Fibroblast of the conjunctiva (primary cell): ENCODE measurements at places on chromosomes 11 and 22.

GRCh38 chr11:70544774-70545609 is 146.7 kb downstream of the CTTN start:
- no peak for DNase-seq

DNA sequence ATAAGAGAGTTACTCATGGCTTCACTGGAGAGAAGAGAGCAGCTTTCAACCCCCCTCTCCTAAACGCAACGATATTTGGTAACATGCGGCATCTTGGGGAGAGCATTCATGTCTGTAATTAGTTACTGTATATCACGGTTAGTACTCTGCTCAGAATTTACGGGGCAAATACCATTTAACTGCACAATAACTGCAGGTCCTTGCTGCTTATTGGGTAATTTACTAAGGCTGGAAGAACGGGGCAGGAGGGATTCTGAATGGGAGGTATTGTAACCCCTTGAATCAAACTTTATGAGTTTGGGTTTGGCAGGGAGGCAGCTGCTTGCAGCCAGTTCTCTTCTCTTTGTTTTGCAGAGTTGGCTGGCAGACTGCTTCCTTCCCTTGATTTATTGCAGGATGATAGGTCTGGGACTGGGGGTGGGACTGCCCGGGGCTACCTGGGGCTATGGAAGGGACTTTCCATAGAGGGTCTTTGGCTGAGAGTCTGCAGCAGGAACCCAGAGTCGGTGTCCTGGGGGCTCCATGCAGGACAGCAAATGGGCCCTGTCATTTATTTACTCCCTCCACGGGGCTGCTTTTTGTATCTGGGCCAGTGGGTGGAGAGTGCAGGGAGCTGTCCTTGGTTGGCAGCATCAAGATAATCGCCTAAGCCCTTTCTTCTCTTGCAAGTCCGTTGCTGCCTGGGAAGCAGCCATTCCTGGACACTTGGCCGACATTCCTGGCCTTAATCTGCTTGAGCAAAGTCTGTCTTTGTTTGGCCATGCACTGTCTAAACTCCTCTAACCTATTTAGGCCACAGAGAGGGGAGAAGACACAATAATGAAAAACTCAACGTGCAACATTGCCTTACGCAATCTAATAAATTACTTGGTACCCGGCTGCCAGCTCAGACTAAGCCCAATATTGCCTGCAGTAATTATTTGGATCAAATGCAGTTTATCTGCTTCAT is 188.9 kb downstream of the ST3GAL4 start:
- no peak for DNase-seq

DNA sequence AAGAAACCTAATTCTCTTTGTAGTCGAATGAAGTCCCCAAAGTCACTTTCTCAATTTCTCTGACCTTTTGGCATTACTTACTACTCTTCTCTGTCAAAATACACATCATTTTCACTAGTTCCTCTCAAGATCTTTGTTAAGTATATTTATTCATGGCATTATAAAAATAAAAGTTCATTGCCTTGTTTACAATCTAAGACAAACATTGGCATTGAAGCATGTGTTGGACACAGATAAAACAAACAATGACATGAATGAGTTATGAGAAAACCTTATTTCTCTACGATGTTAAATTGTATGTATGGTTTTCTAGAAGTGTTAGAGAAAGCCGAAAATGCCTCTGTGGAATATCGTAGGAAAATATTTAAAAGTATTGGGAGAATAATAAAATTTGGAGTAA is 8.6 kb upstream of the OR51G1 start:
- DNase-seq = no peak

- no peak for DNase-seq
These were observed 61.9 kb downstream of the TSPAN18 start for GRCh38 chr11:44788536-44789261.

GRCh38 chr11:70371241-70371640 is 27.1 kb upstream of the CTTN start:
- DNase-seq = no peak

DNA sequence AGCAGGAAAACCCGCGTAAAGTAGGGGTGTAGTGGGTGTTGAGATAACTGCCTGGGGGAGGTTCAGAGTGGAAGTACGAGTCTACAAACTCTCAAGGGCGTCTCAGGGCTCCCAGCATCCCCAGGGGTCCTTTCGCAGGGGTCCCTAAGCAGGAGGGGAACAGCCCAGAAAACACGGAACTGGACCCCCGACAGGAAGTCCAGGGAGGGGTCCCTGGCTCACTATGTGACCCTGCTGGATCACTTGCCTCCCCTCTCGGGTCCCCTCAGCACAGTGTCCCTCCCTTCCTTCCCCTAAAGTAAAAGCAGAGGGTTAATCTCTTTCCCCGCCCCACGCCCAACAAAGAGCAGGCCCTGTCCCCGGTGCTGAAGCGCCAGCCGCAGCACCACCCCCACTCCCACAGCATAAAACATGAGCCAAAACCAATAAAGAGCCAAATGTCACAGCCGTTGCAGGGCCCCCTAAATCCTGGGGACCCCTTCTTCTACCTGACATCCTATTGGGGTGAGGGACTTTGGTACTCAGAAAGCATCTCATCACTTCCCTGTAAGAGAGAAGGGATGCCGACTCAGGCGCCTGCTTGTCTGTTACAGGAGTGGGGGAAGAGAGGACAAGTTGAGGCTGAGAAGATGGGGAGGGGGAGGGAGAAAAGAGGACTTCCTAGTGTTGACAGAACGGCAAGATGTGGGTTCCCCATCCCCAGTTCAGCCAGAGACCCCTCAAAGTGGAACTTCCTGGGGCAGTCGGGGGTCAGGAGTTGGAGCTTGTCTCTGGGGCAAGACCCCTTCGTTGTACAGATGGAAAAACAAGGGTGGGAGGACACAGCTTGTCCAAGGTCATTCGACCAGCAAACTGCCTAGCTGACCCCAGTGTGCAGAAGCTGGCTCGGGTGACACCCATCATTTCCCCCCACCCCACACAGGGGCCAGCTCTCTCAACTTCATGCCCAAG is 1.4 kb upstream of the NEFH start:
- no peak for DNase-seq

GRCh38 chr11:64220271-64220670 is 5.7 kb downstream of the TRPT1 start:
- DNase-seq = no peak

- DNase-seq = no peak
These were observed 124.4 kb upstream of the ZC3H12C start for GRCh38 chr11:109968781-109969180.

DNA sequence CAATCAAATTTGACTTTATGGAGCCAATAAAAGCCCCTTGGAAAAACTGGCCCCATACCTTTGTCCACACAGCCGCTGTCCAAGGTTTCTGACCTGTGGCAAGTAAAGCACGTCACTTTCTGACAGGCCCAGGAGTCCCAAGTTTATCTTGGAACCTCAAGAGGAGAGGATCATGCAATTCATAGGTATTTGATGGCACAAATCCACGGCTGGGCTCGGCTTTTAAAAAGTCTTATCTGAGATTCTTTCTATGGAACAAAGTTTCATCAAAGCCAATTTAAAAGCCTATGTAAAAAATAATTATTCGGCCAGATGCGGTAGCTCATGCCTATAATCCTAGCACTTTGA is 13.6 kb downstream of the TMEM138 start:
- DNase-seq = no peak

DNA sequence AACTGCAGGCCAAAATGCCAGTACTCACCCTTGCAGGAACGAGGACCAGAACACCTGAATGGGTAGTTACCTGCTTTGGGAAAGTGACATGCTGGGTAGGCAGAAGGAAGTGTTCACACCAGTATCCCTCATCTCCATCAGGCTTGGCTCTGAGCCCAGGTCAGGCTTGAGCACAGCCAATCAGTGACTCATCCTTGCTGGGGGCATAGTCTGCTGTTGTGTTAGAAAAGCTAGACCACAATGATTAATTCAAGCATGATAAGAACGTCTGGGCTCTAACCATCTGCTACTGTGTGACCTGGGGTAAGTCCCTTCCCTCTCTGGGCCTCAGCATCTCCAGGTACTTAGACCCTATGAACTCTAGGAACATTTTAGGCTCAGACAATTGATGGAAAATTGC is 450.4 kb downstream of the MIAT start:
- DNase-seq = peak; percentile 82

GRCh38 chr11:11841116-11841722 is 553 bp upstream of the USP47 start:
- DNase-seq = peak; percentile 6

DNA sequence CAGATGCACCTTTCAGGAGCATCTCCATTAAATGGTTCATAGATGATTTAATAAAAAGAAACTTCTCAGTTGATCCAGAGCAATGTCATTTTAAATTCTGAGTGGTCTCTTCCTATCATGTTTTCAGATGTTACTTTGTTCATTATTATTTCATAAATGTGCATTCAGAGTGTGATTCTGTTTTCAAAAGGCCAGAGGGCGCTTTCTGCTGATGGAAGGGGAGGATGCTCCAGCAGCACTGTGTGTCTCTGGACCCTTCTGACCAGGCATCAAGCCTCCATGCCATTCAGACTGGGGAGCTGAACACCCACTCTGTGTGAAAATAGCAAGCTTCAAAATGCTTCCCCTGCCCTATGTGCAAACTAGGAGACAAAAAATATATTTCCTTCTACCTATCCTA is 23.9 kb upstream of the CRTAM start:
- DNase-seq = no peak

GRCh38 chr11:31500560-31500959 is 8.9 kb downstream of the IMMP1L start:
- DNase-seq = peak; percentile 1

DNA sequence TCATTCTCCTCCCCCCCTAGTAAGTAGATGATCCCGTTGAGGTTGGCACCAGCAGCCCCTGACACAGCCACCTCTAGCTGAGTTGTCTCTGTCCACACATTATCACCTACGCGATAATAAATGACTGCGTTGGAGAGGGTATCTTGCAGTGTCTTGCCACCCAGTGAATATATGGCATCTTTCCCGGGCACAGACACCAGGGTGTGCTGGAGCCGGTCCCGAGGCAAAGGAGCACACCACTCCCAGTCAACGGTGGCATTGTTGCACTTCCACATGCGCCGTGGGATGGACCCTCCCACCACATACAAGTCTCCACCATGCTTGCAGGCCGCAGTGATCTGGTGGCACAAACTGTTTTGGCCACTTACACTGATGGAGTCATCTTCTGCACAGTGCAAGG is 5.4 kb downstream of the KBTBD4 start:
- DNase-seq = no peak

DNA sequence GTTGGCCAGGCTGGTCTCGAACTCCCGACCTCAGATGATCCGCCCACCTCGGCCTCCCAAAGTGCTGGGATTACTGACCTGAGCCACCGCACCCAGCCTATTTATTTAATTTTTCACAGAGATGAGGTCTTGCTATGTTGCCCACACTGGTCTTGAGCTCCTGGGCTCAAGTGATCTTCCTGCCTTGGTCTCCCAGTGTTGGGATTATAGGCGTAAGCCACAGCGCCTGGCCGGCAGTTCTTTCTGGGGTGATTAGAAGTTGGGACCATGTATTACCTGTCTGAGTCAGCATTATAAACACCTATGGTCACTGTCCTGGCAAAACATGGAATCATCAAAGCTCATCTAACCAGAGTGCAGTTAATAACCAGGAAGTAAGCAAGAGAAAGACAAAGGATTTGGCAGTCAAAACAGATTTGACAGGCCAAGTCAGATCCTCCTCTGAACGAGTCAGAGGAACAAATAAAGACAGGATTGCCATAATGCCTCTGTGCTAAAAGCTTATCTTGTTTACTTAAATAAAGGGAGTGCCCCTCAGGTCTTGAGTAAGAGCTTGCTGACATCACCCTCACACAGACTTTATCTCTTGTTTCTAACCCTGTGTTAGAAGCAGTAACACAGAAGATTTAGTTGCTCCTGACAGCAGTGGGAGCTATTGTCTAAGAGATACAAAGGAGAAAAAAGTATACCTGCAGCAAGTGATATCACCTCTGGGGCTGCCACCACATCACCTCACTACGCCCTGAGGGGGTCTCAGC is 3.7 kb downstream of the SERPIND1 start:
- peak; percentile 65 for DNase-seq
